ENCODE measurements at places on chromosomes 3 and 15.

DNA sequence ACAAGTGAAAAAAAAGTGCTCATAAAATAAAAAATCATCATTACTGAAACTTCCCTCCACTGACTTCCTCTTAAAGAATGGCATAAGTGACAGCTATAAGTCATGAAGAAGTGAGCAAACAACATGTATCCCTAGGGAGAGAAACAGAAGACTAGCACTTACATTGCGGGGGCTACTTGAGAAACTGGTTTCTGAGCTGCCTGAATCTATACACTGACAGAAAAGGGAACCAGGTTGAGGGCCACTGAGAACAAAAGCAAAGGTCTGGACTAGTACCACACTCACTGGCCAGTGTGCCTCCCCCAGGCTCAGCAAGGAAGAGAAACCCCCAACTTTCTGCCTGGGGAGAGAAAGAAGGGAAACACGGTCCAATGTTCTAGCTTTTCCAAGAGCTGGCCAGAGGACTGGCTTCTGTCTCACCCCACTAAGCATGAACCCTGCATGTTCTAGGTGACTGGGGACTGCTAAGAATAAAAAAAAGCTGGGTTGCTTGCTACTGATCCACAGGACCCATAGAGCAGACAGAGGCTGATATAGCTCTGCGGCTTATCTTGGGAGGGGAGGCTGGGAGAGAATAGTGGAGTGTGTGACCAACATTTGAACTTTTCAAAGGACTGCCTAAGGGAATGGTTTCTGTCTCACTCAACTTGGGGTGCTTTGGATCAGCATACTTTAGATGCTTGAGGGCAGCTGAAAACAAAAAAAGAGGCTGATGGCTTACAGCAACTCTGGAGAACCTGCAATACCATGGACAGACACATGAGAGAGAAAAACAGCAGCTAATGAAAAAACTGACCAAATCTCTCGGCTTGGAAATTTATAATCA is 8.1 kb downstream of the RAD18 start:
- no peak for DNase-seq
- no peaks in the 10 kb centered on the region for H3K27me3 ChIP-seq
- H3K4me1 ChIP-seq = no peaks in the 10 kb centered on the region
- H3K36me3 ChIP-seq = 0 out of 2 replicates have a peak, but pooled peaks cover 2% of the 10 kb centered on the region
- H3K27ac ChIP-seq = no peak overlapping the region

DNA sequence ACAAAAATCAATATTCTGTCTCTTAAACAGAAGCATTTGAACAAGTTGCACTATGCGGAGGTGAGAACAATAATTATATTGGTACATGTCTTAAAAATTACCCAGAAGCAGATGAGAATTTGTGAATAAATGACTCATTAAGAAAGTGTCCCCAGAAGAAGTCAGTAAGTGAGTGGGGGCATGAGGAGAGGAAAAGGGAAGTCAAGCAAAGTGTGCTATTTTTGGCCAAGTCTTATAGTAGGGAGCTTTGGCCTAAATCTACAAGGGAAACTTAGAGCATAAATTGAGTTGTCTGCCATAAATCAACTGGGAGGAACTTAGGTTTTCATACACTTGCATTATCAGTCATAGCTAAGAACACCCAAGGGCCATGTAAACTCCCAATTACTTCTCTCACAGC is 86.9 kb upstream of the SATB1 start:
- H3K4me3 ChIP-seq = no peak overlapping the region
- no peaks in the 10 kb centered on the region for H3K27me3 ChIP-seq
- no peak overlapping the region for H3K27ac ChIP-seq

- no peak overlapping the region for H3K4me3 ChIP-seq
- no peaks in the 10 kb centered on the region for H3K4me1 ChIP-seq
- H3K27me3 ChIP-seq = no peaks in the 10 kb centered on the region
Observed at GRCh38 chr15:28904541-28905315, 19.0 kb downstream of the APBA2 start.

DNA sequence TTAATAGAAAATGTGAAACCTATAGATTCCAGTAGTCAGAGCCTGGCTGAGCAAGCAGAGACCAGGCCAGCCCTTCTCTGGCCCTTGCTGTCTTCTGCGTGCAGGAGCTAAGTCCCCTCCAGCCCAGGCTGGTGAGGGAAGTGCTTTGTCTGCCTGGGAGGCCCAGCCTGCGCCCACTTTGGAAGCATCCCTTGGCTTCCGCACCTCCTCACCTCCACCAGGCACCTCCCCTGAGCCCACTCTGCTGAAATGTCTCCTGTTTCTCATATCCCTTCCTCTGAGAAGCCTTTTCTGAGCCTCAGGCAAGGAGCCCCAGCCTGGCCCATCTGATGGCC is 45.3 kb downstream of the ALDH1L1 start:
- no peaks in the 10 kb centered on the region for H3K4me1 ChIP-seq
- DNase-seq = no peak
- H3K36me3 ChIP-seq = no peaks in the 10 kb centered on the region

GRCh38 chr3:112639455-112640225 is 1.3 kb downstream of the CCDC80 start:
- H3K27ac ChIP-seq = no peak overlapping the region
- H3K4me3 ChIP-seq = no peak overlapping the region
- H3K36me3 ChIP-seq = no peaks in the 10 kb centered on the region
- H3K27me3 ChIP-seq = no peaks in the 10 kb centered on the region
- H3K4me1 ChIP-seq = peaks cover 9% of the 10 kb centered on the region

DNA sequence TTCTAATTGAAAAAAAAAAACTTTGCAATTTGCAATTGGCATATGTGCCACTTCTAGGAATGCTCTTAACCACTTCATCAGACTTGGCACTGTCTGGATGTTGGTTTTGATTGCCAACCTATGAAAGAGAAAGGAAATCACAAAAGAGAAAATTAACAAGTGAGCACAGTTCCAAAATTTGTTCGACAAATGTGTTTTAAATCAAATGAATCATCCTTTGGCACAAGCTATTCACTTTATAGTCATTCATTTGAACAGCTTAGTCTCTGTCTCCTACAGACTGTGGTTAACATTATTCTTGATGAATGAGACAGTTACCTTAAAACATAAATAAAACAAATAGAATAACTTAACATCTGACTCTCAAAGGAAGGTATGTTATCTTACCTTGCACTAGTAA is 265.0 kb downstream of the EPHA3 start:
- no peaks in the 10 kb centered on the region for H3K36me3 ChIP-seq
- H3K27me3 ChIP-seq = no peaks in the 10 kb centered on the region
- H3K4me1 ChIP-seq = no peaks in the 10 kb centered on the region
- H3K27ac ChIP-seq = no peak overlapping the region

GRCh38 chr3:128338536-128339330 is 128.0 kb downstream of the DNAJB8 start:
- H3K36me3 ChIP-seq = no peaks in the 10 kb centered on the region
- H3K27me3 ChIP-seq = no peaks in the 10 kb centered on the region
- H3K27ac ChIP-seq = no peak overlapping the region

DNA sequence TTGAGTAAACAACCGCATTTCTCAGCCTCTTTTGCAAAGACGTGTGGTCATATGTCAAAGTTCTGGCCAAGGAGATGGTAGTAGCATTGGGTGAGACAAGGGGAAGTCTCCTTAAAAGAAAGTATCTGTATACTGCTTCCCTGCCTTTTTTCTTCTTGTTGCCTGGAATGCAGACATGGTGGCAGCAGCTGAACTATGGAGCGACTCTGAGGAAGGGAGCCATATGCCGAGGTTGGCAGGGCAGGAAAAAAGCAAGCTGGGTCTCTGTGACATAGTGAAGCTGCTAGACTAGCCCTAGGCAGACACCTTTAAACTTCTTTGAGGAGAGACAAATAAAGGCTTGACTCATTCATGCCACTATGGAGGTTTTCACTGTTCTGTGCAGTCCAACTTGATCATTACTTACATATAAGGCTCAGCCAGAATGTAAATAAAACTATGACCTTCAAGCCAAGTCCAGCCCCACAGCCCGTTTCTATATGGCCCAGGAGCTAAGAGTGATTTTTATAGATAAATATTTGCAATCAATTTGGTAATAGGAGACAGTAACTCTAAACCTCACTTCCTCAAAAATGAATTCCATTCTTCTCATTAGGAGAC is 30.6 kb upstream of the PRICKLE2 start:
- no peaks in the 10 kb centered on the region for H3K4me1 ChIP-seq
- DNase-seq = no peak
- H3K27me3 ChIP-seq = no peaks in the 10 kb centered on the region

DNA sequence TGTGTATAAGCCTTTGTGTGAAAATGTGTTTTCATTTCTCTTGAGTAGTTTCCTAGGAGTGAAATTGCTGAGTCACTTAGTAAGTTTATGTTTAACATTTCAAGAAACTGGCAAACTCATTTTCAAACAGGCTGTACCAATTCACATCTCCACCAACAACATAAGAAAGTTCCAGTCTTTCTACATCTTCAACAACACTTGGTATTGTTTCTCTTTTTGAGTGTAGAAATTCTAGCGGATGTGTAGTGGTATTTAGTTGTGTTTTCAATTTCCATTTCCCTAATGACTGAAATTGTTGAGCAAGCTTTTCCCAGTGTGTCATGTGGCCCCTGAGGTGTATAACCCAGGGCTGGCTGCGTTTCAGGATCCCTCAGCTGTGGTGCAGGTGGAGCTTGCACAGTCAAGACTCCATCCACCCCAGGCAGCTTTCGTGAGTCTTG is 258.5 kb downstream of the PDCD6IP start:
- H3K4me3 ChIP-seq = peak overlapping the region; percentile 40
- H3K27me3 ChIP-seq = no peaks in the 10 kb centered on the region

DNA sequence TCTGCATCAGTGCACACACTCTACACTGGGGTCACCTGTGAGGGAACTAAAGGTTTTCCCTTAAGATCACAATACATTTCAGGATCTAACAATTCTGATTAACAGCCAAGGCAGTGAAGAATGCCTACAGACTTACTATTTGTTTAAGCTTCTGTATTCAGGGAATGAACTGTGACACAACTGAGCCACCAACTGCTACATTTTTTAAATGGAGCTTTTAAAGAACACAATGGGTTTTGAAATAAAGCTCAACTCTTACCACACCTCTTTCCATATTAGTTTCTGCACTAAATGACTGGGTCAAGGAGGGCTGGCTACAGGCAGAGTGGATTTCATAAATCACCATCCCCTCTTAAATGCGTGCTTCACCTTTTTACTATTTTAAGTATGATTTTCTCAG is 100.2 kb downstream of the TMCC1 start:
- no peaks in the 10 kb centered on the region for H3K36me3 ChIP-seq
- DNase-seq = no peak
- H3K27ac ChIP-seq = no peak overlapping the region
- no peak overlapping the region for H3K4me3 ChIP-seq

DNA sequence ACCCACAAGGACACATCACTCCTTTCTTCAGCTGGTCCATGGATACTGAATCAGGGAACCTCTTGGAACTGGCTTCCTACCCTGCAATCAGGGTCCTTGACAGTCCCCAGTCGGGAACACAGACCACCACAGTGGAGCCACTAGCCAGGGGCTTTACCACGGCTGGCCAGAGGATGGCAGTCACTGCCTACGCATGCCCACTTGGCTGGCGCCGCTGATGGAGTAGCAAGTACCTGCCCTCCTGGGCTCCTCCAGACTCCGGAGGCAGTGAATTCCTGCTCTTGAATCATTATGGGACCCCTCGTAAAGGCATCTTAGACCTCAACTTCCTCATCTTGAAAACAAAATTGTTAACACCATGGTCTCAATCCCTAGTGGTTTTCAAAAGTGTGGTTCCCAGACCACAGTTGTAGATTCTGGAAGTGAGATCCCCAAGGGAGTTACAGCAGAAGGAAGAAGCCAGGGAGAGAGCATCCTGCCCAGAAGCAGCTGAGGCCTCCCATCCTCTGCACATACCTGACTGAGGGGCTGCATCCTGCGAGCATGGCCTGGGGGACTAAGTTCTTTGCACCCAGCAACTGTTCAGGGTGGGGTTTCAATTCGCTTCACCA is 9.1 kb upstream of the SKIC8 start:
- no peak overlapping the region for H3K4me3 ChIP-seq
- no peak overlapping the region for H3K27ac ChIP-seq
- H3K4me1 ChIP-seq = no peaks in the 10 kb centered on the region
- H3K36me3 ChIP-seq = no peaks in the 10 kb centered on the region
- no peaks in the 10 kb centered on the region for H3K27me3 ChIP-seq
- peak; percentile 39 for DNase-seq

DNA sequence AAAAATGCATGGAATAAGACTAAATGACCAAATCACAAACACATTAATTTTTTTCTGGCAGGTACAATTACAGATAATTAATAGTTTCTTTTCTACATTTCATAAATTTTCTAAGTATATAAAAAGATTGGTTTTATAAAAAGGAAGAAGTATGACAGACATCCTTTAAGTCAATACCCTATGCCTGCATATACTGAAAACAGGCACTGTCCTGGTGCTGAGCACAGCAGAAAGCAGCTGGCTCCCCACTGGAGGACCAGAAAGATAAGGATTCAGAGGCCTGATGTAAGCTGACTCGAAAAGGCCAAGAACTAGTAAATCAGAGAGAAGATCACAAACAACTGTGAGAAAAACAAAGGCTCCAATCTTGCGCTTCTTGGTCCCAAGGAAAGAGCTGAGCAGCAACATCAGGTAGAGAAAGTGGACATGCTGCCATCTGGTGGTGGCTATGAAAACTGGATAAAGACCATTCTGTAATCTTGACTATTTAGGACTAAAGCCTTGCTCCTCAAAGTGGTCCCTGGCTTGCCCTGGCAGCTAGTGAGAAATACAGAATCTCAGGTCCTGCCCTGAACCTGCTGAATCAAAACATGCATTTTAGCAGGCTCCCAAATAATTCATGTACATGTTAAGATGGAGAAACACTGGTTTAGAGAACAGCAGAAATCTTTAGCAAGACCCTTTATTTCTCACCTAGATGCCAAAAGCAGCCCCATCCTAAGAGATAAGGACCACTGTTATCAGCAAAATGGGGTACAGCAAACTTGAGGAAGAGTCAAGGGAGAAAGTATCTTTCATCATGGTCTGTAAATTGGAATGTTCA is 76.0 kb downstream of the TRANK1 start:
- H3K4me3 ChIP-seq = no peak overlapping the region
- no peaks in the 10 kb centered on the region for H3K36me3 ChIP-seq
- no peak overlapping the region for H3K27ac ChIP-seq
- H3K4me1 ChIP-seq = no peaks in the 10 kb centered on the region
- DNase-seq = peak; percentile 59
- H3K27me3 ChIP-seq = no peaks in the 10 kb centered on the region

DNA sequence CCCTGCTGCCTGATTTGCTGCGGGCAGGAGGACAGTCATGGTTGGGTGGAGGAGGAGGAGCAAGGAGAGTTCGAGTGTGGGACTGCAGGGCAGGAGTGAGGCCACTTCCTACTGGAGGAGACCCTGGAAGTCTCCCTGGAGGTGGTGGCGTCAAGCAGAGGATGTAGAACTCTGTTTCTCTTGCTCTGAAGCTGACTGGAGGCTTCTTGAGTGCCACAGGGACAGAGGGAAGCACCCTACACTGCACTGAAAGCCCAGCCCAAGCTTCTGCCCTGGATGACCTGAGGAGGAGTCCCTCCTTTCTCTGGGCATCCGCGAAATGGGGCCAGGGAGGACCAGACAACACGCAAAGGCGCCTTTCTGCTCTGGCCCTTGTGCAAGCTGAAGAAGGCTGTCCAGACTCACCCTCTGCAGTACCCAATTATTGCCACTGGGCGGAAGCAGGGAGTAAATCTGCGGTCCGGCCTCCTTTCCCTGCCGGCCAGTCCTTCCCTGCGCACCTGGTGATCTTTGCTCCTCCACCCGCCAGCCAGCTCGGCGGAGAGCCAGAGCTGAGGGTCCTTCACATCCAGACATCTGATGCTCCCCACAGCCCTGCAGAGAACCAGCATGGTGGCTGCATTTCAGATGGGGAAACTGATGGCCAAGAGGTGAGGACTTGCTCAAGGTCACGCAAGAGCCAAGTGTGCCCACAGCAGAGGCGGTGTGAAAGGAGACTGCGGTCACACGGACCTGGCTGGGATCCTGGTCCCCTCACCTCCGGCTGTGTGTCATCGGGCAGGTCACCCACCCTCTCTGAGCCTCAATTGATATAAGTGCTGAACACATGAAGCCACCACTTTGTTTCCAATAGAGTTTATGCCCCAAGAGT is 207.1 kb downstream of the TBC1D2B start:
- DNase-seq = peak; percentile 61
- no peak overlapping the region for H3K27ac ChIP-seq
- H3K27me3 ChIP-seq = peaks cover 16% of the 10 kb centered on the region
- H3K4me1 ChIP-seq = no peaks in the 10 kb centered on the region
- H3K4me3 ChIP-seq = no peak overlapping the region

Measured in MM.1S (cell line).